Hematopoietic multipotent progenitor cell treated with erythropoietin and hydrocortisone succinate and interleukin-3 and kit ligand, for 4 days (in vitro differentiated cells): ENCODE measurements at places on chromosomes 3 and 15.
A peak's percentile ranks its signal among the peaks of the same experiment; 100 is the strongest.

- DNase-seq = no peak
These were observed 83.0 kb upstream of the PTX3 start for GRCh38 chr3:157353652-157354051.

DNA sequence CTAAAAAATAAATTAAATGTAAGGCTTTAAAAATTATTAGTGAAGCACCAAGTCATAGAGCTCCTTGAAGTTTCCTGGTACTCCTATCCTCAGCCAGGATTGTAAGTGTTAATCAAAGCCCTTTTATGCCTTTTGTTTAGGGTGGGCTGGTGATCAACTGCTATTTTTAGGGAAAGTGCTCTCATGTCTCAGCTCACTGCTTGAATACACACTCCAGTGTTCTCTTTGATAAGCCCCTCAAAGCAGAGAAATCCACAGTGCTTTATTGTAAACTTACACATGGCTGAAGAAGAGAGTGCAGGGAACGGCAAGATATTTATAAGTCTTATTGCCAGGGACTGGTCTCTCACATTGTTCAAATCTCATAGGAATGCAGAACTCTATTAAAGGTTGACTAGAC is 156.4 kb upstream of the AZI2 start:
- DNase-seq = no peak

DNA sequence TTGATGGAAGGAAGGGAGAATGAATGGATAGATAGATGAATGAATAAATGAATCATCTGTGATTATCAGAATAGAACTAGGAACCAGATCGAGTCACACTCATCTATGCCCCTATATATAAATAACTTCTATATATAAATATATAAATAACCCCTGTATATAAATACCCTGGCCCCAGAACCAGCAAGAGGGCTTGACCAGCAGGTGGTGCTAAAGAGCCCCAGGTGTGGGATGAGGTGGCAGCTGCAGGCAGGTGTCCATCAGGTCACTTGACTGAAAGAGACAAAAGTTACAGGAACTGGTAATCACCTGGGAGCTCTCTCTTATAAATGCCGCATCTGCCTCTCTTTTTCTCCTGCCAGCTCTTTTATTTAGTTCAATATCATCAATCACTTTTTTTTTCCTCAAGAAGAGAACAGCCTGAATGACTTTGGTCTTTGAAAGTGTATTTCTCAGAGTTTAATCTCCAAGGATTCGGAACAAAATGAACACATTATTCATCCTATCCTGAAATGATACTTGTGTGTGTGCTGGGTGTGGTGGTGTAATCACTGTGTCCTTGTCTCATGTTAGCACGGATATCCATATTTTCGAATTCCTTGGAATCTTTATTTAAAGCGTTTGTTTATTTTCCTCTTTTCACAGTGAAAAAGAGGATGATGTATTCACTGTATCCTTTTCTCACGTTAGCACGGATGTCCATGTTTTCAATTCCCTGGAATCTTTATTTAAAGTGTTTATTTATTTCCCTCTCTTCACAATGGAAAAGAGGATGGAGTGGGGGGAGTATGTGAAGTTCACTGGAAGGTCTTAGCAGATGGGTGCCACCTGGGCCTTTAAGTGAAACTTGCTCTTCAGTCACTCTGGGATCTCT is 35.4 kb upstream of the ATG7 start:
- peak; percentile 62 for DNase-seq

- DNase-seq = peak; percentile 24
These were observed 12.1 kb downstream of the USF3 start for GRCh38 chr3:113684271-113684819.

DNA sequence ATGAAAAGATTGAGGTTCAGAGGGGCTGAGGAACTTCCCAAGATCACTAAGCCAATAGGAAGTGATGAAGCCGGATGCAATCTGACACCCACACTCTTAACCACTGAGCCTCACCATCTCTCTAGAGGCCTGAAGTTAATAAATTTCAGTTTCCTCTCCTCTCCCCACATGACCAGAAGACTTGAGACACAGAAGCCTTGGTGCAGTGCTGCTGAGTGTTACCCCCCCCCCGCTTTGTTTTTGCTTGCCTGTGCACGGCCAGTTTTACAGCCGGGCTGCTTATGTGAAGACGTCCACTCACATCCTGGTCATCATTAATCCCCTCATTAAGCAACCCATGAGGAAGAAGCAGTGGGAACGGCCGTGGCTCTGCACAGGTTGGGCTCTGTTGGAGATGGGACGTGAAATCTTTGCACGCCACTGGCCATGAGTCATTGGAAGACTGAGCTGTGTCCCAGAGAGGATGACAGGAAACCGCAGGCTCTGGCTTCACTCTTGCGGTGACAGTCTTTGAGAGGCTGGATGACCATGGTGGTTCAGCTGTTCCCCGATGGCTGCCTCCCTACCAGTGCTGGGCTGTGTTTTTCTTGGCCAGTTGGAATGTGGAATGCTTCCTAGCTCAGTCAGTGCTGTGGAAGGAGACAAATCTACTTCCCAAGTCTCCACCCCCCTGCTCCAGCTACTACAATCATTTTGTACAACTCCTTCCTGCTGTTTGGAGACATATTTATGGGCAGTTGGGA is 232.6 kb upstream of the LRTM1 start:
- DNase-seq = peak; percentile 3

DNA sequence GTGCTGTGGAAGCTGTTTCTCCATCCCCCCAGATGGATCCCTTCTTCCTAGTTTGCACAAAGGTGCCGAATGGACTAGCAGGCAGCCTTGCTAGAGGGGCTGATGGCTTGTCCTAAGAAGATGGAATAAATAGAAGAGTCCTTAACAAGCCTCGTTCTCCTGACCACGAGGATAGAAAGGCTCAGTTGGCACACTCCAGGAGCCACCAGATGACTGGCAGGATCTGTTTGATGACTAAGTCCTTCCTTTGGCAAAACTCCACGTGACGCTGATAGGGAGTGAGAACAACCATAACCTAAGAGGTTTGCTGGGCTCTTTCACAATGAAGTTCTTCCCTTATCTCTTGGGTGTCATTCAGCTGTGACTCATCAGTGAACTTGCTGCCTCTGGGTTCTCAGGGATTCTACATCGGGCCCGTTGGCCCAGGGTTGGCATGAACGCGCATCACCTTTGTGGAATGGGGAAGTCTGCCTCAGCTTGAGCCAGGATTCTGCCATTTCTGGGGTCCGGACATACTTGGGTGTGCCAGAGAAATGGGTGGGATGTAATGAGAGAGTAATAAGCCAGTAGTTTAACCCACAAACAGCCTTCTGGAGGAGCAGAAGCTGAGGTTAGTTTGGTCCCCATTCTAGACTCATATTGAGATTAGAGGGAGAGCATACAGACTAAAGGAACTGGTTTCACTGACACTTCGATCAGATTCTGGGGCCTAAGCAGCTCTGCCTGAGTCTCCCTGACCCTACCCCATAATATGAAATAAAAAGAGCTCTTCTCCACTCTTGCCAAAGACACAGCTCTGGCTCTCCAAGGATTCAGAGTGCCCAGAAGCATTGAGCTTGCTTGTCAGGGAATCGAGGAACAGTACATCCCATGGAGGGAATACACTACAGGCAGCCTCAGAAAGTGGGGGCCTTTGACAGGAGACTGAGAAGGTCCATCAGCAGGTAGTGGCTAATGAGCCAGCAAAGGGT is 2.0 kb upstream of the MELTF start:
- peak; percentile 98 for DNase-seq

DNA sequence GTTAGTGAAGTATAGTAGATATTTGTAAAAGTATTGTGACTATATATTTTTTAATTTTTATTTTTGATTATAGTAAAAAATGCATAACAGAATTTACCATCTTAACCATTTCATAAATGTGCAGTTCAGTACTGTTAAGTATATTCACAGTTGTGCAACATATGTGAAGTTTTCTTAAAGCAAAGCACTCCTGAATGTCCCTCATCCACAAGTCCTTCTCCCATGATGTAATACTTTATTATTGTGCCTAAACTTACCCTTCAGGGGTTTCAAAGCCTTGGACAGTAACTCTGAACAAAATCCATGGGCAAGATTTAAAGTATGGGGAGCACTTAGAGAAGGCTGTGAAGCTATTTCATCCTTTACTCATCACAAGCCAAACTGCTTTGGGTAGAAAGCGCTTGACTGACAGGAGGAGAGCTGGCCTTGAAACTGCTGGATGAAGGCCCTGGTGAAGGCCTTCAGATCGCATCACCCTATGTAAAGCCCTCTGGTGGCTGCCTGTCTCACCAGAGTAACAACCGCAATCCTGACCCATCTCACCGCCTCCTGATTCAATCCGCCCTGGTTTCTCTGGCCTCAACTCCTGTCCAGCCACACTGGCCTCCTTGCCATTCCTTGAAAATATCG is 28.0 kb downstream of the LSM3 start:
- peak; percentile 34 for DNase-seq

DNA sequence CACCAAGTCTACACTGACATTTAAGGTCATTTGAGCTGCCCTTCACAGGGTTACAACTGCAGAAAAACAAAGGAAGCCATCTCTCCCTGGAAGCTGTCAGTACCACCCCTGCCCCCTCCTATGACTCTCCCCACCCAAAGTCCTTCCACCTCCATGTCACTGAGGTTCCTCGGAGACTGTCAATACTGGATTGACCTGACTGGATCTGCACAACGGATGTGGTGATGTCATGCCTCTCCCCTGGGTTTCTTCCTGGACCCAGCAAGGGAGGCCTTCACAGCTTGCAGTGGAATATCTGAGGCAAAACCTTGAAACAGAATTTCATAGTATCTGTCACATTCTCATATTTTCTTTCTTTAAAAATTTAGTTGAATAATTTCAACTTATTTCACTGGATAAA is 153.5 kb downstream of the CLSTN2 start:
- no peak for DNase-seq

GRCh38 chr3:195859061-195859845 is 47.5 kb upstream of the MUC4 start:
- peak; percentile 87 for DNase-seq

- DNase-seq = no peak
These were observed 103.6 kb upstream of the ICE2 start for GRCh38 chr15:60582370-60583036.

GRCh38 chr15:58931987-58932588 is 1.4 kb downstream of the SLTM start:
- DNase-seq = peak; percentile 85

GRCh38 chr3:32089476-32089875 is 16.9 kb upstream of the GPD1L start:
- no peak for DNase-seq

GRCh38 chr3:13012221-13012691 is 61.0 kb downstream of the IQSEC1 start:
- peak; percentile 93 for DNase-seq

- DNase-seq = no peak
These were observed 48.2 kb upstream of the TNK2 start for GRCh38 chr3:195956577-195956976.

DNA sequence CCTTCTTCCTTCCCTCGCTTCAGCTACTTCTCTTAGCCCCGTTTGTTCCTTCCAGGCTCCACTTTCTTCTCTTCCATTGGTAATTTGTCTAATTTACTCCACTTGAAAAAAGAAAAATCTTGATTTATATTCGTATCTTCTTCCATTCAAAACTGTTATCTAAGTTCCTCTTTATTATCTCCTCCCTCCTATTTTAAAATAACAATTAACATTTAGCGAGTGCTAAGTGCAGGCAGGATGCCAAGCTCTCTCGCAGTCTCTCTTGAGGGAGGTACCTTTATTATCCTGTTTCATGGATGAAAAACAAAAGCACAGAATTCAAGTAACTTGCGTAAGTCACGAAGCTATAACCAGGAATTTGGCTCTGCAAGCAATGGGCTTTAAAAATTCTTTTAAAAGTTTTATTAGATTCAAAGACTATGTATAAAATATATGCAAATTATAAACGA is 418.9 kb upstream of the NAALADL2 start:
- DNase-seq = peak; percentile 63

DNA sequence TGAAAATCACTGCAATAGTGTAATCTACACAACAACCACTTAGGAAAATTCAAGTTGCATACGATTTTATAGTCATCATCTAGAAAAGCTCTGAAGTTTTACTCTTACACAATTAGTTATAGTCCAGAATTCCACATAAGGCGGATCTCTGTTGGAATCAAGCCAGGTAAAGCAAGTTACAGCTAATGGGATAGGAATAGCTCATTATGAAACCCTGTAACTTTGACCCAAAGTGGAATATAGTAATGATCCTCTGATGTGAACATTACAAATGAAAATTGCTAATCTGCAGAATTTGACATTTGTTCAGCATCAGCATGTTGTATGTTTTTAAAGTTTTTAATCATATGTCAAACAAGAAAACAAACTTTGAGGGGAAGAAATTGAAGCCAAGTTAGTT is 4.4 kb downstream of the CERS3 start:
- DNase-seq = no peak

GRCh38 chr3:183464480-183464879 is 36.1 kb upstream of the MCF2L2 start:
- DNase-seq = no peak

GRCh38 chr3:146200461-146201220 is 39.7 kb upstream of the PLOD2 start:
- DNase-seq = peak; percentile 11

- DNase-seq = no peak
These were observed 29.8 kb upstream of the SUCLG2 start for GRCh38 chr3:67684211-67684610.

DNA sequence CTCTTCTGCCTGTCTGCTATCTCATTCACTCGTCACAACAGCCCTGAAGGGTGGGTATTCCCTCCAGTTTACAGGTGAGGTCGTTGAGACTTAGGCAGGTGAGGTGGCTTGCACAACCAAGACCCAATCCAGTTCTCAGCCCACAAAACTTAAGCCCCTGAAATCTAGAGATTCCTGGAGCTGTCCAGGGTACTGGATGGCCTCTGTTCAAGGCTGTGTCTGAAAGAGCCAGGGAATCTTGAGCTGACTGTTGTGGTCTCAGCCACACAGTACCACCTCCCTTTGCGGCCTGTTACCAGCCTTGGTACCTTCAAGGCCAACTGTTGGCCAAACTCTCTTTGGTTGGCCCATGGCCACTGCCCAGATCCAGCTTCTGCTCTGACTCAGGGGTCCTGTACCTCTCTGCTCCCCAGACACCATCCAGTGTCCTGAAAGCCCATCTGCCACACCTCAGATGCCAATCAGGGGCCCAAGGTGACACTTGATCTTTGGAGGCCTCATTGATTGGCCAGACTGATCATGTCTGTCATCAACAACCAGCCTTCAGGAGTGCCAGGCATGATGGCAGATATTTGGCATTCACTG is 10.9 kb upstream of the FAM107A start:
- DNase-seq = peak; percentile 59

GRCh38 chr3:27758083-27758482 is 36.0 kb upstream of the EOMES start:
- DNase-seq = no peak

DNA sequence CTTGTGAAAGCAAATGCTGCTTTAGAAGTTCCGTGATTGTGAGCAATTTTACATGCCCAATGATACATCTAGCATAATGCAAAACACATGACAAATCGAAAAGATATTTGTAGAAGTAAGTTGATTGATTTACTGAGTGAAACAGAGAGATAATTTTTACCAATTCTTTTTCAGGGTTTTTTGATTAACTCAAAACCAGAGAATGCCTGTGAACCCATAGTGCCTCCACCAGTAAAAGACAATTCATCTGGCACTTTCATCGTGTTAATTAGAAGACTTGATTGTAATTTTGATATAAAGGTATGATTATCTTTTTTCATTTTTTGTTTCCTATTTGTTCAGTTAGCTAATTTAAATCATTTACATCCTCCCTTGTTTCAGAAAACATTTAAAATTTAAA is 58.8 kb downstream of the RNF13 start:
- no peak for DNase-seq

GRCh38 chr15:93331545-93332167 is 242.6 kb upstream of the RGMA start:
- no peak for DNase-seq
